Spinal cord (tissue), 10 donors: ENCODE measurements at places on chromosomes 2 and 18.

GRCh38 chr2:71710367-71711132 is 257.2 kb downstream of the DYSF start:
- DNase-seq = no peak

GRCh38 chr2:15299904-15300520 is 261.1 kb downstream of the NBAS start:
- DNase-seq = no peak

DNA sequence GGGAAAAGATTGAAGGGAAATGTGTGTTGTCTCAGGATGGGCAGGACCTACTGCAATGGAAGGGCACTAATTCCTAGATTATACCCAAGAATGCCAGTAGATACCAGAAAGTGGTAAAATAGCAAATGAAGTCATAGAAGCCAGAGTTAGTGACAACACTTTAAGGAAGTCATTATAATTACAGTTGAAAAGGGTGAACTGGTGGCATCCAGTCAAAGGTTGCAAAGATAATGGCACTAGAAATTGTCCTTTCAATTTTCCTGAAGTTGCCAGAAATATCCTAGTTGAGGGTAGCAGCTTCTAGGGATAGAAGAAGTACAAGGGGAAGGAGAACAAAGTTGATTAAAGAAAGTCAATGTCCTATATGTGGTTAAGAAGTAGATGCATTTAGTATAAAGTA is 68.8 kb upstream of the GLS start:
- no peak for DNase-seq

- DNase-seq = no peak
Observed at GRCh38 chr2:71668326-71669057, 215.1 kb downstream of the DYSF start.

DNA sequence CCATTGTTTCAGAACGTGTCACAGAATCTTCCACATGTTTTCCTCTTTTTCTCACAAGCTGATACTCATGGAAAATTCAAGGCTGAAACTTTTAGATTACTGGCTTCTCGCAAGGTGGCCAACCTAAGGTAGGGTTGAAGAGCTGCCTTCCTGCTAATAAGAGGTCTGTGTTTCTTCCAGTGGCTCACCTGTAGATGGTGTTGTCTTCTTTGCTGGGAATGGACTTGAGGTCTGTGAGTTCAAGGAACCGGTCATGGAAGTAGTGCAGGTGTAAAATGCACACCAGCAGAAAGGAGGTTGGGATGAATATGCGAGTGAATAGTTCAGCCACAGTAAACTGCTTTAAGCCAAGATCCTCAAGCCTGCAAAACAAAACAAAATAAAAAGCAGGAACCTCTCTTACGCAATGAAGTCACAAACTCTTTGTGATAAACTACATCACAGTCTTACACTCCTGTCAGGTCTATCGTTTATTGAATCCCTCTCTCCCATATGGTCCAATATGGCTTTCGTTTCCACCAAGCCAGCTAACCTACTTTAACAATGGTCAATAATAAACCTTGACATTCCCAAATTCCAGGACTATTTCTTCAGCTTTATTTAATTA is 258.9 kb downstream of the NAPG start:
- no peak for DNase-seq

DNA sequence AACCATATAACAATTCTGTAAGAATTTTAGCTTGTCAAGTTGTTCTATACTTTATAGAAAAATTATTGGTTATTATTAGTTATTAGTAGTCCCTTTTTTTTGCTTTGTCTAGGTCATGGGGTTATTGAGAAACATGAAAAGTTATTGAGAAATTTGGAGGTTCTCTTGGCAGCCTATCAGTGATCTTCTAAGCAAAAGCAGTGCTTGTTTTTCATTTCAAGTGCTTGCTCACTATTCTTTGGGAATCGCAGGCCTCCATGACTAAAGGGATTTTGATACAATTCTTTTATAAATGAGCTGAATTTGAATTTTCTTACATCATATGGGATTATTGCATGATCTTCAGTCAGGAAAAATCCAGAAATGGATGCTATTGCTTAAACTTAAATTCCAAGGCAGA is 25.8 kb downstream of the PLEKHA3 start:
- DNase-seq = no peak

GRCh38 chr2:171551836-171552235 is 29.6 kb downstream of the CYBRD1 start:
- no peak for DNase-seq

DNA sequence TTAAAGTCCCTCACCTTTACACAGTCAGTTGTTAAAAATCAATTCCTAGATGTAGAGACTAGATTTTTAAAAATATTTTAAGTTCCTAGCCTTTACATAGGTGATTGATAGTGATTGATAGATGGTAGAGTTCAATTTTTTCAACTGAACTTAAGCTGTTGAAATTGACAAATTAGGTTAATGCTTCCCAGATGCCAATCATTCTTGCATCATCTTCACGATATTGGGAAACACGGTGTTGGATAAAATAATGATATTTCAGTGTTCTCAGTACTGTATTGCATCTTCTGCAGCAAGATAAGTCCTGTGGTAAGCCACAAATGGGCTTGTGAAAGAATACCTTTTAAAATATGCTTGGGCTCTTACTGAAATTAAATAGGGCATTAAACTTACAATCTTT is 667.6 kb downstream of the STK39 start:
- DNase-seq = no peak

- DNase-seq = no peak
Observed at GRCh38 chr2:19801367-19802080, 100.3 kb downstream of the TTC32 start.

GRCh38 chr2:120436885-120437603 is 91.1 kb downstream of the INHBB start:
- no peak for DNase-seq

GRCh38 chr2:74504591-74504990 is 2.9 kb downstream of the PCGF1 start:
- no peak for DNase-seq

DNA sequence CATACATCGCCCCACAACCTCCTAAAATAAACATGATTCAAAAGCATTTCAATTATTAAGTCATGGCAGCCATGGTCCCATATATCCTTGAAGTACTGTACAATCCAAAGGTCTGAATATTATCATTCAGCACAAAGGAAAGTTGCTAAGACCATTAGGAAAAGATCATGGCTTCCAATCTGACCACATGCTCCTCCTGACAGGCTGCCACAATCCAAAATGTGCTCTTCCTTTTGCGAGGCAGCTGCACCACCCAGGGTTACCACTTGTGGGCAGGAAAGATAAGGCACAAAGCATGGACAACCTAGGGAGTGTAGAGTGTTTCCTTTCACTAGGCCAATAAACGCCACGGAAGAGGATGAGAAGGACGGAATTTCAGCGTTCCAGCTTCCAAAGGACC is 5.4 kb downstream of the BOLA3 start:
- DNase-seq = no peak

DNA sequence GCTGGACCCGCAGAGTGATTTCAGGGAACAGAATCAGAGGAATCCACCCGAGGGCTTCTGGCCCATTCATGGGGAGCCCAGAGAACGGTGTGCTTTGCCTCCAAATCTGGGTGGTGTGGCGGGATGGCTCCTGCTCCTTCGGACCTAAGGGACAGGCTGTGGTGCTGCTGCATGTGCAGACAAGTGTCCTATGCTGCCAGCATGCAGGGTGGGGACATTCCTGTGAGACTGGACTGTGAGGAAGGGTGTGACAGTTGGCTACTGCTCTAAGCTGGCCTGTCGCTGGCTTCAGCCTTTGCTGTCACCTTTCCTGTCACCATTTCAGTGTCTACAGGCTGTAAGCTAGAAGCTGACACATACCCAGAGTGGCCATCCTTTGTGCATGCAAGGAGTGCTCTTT is 2.9 kb upstream of the SLC4A3 start:
- no peak for DNase-seq

DNA sequence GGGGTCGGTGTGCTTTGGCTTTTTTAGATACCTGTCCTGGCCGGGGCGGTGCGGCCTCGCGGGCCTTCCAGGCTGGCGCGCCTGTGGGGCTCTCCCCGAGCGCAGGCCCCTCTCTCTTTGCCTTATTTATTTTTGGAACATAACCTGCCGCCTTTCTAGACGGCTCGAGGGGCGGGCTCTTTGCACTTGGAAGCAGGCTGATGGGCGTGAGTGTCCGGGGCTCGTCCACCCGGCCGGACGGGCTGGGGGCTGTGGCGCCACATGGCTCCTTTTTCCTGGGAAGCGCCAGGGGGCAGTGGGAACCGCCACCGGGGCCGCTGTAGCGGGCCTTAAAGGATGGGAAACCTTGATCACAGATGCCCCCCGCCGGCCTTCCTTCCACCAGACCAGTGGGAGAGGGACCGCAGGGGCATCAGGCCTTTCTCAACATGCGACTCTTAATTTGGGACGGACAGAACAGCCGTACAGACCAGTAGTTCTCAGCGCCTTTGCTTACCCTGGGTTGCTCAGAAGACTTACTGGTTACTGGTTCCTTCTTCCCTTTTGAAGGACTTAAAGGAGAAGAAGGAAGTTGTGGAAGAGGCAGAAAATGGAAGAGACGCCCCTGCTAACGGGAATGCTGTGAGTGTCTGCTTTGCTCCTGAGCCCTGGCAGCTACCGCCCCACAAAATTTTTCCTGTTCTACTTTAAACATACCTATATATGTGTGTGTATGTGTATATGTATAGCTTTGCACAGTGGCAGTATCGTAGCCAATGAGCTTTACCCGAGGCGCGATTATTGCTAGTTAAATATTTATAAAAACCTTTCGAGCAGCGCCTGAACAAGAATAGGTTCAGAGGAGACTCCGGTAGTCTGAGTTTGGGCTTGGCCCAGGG is 2.7 kb downstream of the PTMA start:
- no peak for DNase-seq

- no peak for DNase-seq
Observed at GRCh38 chr18:54734059-54734458, 94.2 kb upstream of the RAB27B start.

- no peak for DNase-seq
Observed at GRCh38 chr18:2610549-2610948, 39.2 kb downstream of the NDC80 start.

DNA sequence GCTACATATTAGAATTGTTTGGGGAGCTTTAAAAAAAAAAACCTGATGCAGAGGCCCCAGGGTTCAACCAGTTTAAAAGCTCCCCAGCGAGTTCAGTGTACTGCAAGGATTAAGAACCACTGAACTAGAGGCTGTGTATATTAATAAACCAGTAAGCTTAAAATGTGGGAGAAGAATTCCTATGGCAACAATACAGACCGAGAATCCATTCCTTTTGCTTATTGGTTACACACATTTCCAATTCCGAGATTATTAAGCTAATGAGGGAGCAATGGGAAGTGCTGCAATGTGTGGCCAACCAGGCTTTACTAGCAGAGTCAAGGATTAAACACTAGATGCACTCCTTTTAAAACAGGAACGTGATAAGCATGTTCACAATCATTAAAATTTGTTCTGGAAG is 204.4 kb downstream of the TDRD15 start:
- no peak for DNase-seq

GRCh38 chr18:5294457-5295230 is 882 bp downstream of the ZBTB14 start:
- peak; percentile 84 for DNase-seq

DNA sequence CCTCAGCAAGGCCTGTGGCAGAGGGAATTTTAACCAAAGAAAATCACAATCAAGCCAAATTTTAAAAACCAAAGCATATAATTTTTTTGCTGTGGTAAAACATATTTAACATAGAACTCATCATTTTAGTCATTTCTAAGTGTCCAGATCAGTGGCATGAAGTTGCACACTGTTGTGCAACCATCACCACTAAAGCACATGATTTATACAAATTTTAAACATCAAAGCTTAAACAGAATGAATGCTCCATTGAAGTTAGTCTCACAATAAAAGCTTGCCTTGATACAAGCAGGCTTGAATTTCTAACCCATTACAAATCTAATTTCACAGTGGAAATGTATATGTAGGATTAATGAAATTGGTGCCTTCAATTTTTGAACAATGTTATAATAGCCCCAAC is 31.2 kb downstream of the FTCDNL1 start:
- no peak for DNase-seq

DNA sequence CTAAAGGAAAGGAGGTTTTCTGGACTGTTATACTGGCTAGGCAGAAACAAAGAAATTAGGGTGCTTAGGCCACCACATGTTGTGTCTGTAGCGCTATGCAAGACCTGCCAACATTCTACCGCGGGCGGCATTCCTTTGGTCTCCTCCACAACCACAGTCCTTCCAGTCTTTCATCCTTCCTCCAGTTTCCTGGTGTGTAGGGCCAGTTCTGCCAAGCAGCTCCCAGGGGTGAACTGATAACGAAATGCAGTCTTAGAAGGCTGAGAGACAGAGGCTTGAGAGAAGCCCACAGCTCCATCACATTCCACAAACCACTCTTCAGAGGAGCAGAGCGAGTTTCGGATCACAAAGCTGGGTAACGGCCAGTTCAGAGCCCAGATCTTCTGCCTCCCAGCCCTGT is 19.5 kb upstream of the CXXC1 start:
- DNase-seq = no peak

GRCh38 chr2:168679081-168679480 is 123.4 kb upstream of the NOSTRIN start:
- DNase-seq = no peak

DNA sequence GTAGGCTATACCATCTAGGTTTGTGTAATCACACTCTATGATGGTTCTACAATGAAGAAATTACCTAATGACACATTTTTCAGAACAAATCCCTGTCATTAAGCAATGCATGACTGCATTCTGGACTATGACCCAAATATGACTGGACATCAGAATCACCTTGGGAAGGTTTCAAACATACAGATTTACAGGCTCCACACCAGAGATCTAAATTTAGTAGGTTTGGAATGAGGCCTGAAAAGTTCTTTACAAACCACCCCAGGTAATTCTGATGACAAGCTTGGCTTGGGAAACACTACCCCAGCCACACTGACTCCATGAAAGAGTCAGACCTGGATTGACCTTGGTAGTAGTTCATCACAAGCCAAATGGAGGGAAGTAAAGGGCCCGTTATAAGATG is 52.2 kb upstream of the NFE2L2 start:
- no peak for DNase-seq
